ENCODE measurements at places on chromosomes 6 and 20.

DNA sequence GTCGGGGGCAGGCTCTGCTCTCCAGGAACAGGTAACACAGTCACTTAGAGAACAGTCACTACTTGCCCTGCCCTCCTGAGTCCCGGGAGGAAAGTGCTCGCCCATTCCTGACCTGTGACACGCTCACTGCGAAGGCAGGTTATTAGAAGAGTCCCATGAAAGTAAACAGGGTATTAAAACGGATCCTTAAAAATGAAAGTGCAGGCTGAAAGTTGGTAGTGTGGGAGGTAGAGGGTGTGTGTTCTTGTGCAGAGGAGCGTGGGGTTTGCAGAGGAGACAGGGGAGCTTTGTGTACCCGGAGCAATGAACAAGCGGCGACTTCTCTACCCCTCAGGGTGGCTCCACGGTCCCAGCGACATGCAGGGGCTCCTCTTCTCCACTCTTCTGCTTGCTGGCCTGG lies at the start of gene CCN6:
TSS of gene CCN6 (plus strand) at position 104 of the 400 bp plus-strand sequence. CDS start at position 358, 254 bp downstream.
- DNase-seq = no peak

GRCh38 chr6:144665932-144666450 lies 380.9 kb downstream of the UTRN start:
- no peak for DNase-seq

DNA sequence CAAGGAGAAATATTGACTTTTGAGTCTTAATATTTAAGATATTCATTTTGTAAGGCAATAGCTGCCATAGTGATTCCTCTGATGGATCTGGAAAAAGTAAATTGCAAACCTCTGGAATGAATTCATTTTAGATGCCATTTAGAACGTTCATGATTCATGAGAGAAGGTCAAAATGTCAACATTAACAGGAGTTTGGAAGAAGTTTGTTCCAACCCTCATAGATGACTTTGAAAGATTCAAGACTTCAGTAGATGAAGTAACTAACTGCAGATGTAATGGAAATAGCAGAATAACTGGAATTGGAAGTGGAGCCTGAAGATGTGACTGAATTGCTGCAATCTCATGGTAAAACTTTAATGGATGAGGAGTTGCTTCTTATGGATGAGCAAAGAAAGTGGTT lies 100.9 kb upstream of the CCN2 start:
- DNase-seq = no peak

DNA sequence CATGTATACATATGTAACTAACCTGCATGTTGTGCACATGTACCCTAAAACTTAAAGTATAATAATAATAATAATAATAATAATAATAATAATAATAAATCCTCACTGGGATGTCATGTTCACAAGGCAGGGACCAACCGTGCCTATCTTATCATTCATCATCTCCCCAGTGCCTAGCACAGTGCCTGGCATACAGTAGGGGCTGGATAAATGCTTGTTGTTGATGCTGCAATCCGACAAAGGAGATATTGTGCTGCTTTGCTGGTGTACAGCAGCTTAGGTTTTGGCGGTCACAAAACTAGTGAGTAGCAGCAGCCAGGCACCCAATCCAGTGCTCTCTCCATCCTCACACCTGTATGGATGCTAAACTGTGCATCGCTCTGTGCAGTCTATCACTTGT lies 94.1 kb upstream of the ASF1A start:
- no peak for DNase-seq

- DNase-seq = no peak
Observed at GRCh38 chr20:57829805-57830514, 120.1 kb upstream of the PMEPA1 start.

DNA sequence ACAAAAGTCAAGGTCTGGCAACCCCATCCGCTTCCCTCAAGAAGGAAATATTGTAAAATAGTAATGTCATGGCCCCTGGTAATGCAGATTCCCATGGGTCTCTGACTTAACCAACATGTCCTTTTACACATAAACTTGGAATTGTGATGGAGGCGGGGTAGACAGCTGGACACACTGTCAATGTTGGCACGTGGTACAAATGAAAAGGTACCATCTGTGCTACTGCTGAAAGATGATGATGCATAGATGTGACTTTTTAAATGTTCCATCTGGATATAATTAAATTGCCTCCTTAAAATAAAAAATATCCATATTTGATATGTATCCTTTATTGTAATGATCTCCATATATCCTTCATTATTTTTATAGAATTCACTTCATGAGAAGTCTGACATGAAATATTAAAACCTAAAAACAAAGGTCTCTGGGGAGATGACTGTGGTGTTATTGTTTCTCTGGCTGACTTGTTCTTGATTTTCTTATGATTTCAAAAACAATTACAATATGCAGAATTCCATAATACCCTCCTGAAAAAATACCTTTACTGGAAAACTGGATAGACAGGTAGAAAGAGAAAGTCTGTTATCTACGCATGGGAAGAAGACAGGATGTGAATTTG lies 104.5 kb downstream of the MKKS start:
- DNase-seq = no peak

- no peak for DNase-seq
Observed at GRCh38 chr6:25175681-25176080, 103.5 kb upstream of the CARMIL1 start.

DNA sequence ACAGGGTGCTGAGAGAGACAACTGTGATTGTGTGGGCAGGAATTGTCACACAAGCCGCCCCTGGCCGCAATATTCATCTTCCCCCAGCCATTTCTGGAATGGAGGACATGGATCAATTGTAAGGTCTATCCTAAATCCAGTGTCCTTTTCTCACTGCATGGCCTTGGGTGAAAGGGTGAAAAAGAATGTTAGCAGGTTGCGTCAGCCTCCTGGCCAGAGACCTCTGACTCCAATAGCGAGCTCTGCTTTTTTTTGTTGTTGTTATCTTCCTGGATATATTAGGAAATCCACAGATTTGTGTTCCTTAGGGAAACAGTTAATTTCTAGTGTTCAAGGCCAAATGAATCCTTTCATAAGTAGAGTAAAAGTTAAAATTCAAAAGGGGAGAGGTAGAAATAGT lies 47.1 kb upstream of the CD83 start:
- no peak for DNase-seq

DNA sequence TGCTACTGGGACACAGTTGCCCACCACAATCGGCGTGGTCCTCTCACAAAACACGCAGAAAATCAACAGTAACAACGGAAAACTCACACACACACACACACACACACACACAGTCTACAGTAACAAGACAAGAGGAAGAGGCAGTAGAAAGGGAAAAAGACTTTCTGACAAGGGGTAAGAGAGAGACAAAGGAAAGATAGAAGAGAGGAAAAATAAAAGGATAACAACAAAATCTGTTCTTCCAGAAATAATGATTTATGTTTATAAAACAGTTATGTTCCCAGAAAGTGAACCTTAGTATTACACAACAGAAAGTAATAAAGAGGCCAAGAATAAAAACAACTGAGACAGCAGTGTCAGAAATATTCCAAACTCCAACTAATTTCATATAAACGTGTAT lies 2.9 kb downstream of the RANBP9 start:
- DNase-seq = no peak

DNA sequence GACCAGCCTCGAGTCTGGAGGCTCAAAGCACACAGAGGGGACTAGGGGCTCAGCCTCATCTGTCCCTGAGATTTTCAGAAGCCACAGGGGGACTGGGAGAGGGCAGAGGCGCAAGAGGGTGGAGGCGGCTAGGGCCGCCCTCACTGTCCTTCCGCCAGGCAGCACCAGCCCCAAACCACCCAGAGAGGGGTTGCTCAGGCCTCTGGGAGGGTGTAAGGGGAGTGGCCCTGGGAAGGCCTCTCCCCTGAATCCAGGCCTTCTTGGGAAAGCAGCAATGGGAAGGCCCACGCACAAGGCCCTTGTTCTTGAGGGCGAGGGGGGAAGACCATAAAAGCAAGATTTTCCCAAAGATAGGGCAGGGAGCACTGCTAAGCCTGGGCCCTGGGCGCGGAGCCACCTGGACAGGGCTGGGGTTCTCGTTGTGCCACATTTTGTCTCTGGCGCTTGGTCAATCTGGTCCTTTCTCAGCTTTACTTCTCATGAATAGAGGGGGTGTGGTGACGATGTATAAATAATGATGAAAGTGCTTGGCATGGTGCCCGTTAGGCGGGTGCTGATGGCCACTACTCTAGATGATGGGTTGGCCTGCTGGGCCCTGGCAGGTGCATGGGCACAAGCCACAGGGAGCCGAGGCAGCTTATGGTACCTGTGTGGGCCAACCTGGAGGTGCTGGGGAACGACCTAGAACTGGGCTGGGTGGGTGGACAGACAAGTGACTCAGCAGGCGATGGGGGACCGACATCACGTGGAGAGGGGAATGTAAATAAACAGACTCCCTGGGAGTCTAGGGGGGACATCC lies 4.8 kb downstream of the SAMD10 start:
- DNase-seq = no peak

GRCh38 chr20:63337786-63338420 lies 23.2 kb downstream of the CHRNA4 start:
- DNase-seq = no peak

- no peak for DNase-seq
Observed at GRCh38 chr6:28399350-28400121, at the start of gene ZSCAN12. ZSCAN12 (minus strand) TSS chr6:28399747; CDS start chr6:28398405, 1,342 bp downstream.

GRCh38 chr20:60008130-60008808 lies 50.0 kb downstream of the CDH26 start:
- no peak for DNase-seq

DNA sequence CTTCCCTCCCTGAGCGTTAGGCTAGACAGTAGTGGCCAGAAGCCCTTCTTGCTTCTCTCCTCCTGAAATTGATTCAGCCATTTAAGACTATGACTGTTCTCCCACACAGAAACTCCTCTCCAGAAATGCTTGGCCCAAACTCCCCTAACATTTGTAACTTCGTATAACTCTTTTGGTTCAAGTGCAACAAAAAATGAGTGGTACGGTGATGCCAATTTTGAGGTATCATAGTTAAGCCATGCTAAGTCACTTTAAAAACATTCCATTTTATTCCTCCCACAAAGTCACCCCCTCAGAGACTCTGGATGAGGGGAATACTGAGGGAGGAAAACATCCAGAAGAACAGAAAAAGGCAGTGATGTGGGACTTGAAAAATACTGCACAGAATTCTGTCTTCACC lies 21.1 kb upstream of the ROS1 start:
- DNase-seq = no peak

- no peak for DNase-seq
Observed at GRCh38 chr6:46347669-46348068, 143.6 kb downstream of the RCAN2 start.

- DNase-seq = no peak
Observed at GRCh38 chr6:33683576-33684427, 27.7 kb downstream of the UQCC2 start.

- no peak for DNase-seq
Observed at GRCh38 chr6:5674721-5675120, 332.0 kb downstream of the NRN1 start.

- DNase-seq = no peak
Observed at GRCh38 chr6:139029470-139030227, 1.1 kb downstream of the ABRACL start.

DNA sequence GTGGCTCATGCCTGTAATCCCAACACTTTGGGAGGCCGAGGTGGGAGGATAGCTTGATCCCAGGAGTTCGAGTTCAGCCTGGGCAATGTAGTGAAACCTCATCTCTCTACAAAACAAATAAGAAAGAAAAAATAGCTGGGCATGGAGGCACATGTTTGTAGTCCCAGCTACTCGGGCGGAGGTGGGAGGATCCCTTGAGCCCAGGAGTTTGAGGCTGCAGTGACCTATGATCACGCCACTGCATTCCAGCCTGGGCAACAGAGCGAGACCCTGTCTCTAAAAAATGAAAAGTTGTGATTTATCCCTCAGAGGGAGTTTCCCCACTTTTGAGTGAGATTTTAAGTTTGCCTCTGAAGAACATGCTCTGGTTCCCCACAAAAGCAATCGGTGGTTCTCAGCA lies 17.4 kb upstream of the BMP7 start:
- no peak for DNase-seq

DNA sequence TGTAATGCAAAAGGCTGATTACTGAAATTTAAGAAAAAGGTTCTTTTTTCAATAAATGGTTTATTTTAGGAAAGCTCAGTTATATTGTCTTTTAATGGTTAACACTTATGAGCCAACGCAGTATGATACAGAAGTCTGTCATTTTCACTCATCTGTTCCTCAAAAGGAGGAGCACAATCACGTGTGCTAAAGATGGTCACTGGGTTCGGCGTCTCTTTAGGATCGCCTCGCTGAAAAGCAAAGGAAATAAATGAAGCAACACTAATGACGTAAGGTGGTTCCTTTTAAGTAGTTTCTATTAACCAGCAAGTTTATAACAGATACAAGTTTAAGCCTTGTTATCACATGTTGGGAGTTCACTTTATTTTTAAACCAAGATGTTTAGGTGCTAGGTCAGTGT lies 125.7 kb downstream of the MAP3K4 start:
- no peak for DNase-seq

GRCh38 chr20:58557733-58558342 lies 42.6 kb upstream of the APCDD1L start:
- no peak for DNase-seq

DNA sequence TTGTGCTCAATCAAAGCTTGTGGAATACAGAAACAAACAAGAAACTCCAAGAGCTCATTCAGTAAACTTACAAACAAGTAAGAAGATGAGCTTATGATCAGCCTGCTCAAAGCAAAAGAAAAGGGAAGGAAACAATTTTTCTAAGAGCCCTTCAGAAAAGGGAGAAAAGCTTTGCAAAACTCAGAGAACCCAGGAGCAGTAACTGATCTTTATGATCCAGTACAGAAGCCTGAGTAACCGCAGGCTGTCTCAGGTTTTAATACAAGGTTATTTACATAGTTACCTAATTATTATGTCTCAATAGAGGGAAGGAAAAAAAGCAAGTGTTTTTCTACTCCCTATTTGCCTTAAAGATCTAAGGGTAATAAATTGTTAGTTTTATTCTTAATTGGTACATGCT lies 226.5 kb downstream of the MAFB start:
- DNase-seq = no peak

GRCh38 chr20:62408055-62408454 lies 970 bp upstream of the CABLES2 start:
- DNase-seq = no peak

- no peak for DNase-seq
Observed at GRCh38 chr6:146890644-146891434, 292.1 kb downstream of the ADGB start.

DNA sequence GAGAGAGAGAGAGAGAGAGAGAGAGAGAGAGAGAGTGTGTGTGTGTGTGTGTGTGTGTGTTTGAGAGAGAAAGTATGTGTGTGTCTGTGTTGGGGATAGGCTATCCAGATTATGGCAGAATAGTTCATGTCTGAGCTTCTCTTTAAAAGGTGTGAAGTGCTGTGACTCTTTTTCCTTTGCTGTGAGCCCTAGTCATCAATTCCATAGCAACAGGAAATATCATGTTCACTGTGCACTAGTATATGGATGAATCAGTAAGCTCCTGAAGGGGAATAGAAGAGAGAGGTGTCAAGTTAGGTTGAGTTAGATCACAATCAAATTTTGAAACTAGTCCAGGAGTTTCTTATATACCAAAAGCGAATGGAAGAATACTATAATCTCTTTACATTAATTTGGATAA lies 318.7 kb downstream of the RFPL4B start:
- no peak for DNase-seq

- DNase-seq = no peak
Observed at GRCh38 chr20:38073307-38074071, 39.9 kb downstream of the RPRD1B start.

All from cortex of kidney (tissue), 1 donor.